ENCODE measurements at places on chromosomes 16 and 17.

GRCh38 chr17:67049025-67049739 lies 4.8 kb downstream of the CACNG1 start:
- no peak for DNase-seq

DNA sequence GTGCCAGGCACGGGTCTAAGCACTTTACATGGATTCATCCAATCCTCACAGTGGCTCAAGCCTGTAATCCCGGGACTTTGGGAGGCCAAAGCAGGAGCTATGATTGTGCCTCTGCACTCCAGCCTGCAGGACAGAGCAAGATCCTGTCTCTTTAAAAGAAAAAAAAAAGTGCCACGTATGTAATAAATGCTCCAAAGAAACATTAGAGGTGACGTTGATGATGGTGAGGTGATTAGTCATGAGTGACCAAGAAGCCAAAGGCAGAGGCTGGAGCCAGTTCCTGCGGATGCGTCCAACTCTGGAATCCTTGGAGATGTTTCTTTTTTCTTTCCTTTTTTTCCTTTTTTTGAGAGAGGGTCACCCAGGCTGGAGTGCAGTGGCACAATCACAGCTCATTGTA lies 59.4 kb upstream of the SIAH1 start:
- DNase-seq = no peak

- DNase-seq = no peak
Measured at GRCh38 chr17:13561606-13562270, 40.0 kb downstream of the HS3ST3A1 start.

- DNase-seq = no peak
Measured at GRCh38 chr16:85573696-85574641, 39.2 kb upstream of the GSE1 start.

DNA sequence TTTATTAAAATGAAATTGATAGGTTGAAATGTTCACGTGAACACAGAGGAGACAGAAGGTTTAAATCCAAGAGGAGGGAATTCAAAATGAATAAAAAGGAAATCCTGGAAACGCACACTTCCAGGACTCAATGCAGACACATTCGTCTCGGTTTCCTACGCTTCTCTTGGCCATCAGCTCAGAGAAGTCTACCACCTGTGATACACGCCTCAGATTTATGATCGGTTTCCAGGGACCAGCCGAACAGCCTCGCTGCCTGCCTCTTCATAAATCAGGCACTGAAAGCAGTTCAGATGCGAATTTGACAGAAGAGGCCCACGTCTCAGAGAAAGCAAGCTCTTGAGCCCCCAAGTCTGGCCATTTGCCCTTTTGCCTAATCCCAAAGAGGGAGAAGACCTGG lies 125.5 kb upstream of the IRX3 start:
- no peak for DNase-seq

- DNase-seq = no peak
Measured at GRCh38 chr17:77372444-77373298, 231.9 kb downstream of the SEC14L1 start.

- peak; percentile 7 for DNase-seq
Measured at GRCh38 chr17:61574542-61575351, 16.3 kb downstream of the NACA2 start.

DNA sequence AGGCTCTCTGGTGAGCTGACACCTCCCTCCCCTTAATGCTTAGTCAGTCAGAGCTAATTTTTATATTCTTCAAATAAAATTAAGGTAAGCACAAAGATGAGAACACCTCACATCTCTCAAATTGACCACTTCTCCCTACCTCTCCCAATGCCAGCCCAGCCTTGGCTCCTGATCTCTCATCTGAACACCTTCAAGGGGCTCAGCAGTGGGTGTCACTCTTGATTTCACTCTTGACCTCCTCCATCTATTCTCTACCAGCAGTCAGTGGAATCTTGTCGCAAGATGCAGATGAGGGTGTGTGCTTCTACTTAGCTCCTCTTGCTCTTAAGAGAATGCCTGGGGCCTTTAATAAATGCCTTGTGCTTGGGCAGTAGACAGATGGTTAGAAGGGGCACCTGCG lies 309.0 kb upstream of the IRX3 start:
- no peak for DNase-seq

GRCh38 chr17:36613155-36613554 lies 11.8 kb downstream of the MRM1 start:
- no peak for DNase-seq

- no peak for DNase-seq
Measured at GRCh38 chr17:83076938-83077337, 2.5 kb upstream of the METRNL start.

DNA sequence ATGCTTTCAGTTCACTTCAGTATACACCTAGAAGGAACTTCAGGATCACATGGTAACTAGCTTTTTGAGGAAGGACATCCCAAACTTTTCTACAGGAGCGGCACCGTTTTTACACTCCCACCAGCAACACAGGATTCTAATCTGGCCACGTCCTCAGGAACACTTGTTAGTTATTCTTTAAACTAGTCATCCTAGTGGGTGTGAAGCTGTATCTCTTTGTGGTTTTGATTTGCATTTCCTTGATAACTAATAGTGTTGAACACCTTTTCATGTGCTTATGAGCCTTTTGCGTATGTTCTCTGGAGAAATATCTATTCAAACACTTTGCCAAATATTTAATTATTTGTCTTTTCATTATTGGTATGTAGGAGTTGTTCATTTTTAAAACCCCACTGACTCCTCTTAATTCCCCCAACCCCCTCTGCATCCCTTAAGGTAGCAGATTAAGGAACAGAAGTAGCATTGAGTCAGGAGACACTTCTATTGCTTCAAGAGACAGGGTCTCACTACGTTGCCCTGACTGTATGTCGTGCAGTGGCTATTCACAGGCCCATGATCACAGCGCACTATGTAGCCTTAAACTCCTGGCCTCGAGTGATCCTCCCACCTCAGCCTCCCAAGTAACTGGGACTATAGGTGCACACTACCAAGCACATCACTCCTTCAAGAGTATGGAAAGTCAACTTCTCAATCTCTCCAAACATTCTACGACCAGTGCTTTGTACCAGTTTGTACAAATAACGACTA lies 25.4 kb downstream of the YWHAE start:
- no peak for DNase-seq

GRCh38 chr16:84658690-84659089 lies 10.4 kb downstream of the KLHL36 start:
- no peak for DNase-seq

DNA sequence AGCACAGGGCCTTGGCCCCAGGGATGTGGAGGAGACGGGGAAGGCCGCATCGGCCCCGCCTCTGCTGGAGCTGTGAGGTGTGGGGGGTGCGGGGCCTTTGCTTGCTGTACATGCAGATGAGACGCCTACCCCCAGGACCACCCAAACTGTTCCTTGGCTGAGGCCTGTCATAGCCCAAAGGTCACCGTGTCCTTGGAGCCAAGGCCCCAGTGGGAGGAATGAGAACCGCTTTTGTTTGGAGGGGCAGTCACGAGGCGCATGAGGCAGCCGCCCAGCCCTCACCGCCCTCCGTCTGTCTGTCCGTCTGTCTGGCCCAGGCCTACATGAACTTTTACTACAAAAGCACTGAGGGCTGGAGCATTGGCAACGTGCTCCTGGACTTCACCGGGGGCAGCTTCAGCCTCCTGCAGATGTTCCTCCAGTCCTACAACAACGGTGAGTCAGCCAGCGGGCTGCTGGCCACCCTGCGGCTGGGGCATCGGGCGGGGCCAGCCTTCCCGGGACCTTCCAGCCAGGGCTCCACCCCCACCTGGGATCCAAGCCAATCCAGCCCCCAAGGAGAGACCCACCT lies 8.8 kb downstream of the TAX1BP3 start:
- DNase-seq = no peak

DNA sequence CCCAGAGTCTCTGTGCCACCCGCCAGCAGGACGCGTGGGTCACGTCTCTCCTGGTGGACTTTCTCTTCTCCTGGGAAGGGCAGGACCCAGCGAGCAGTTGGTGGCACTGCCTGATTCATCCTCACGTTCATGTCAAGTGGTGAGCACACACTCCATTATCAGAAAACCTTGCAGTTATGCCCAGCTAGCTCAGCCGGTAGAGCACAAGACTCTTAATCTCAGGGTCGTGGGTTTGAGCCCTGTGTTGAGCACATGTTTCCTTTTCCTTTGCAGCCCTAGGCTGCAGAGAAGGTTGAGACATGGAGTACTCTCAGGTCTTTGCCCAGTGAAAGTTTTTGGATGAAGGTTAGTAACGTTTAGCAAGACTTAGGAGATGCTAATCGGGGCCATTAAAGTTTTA lies 8.0 kb downstream of the OR1F1 start:
- DNase-seq = no peak

GRCh38 chr17:41338961-41339485 lies 11.6 kb downstream of the KRT33A start:
- DNase-seq = no peak

- DNase-seq = no peak
Measured at GRCh38 chr16:870856-871561, 70.5 kb upstream of the GNG13 start.

GRCh38 chr16:19499006-19499405 lies 22.9 kb downstream of the GDE1 start:
- DNase-seq = no peak

DNA sequence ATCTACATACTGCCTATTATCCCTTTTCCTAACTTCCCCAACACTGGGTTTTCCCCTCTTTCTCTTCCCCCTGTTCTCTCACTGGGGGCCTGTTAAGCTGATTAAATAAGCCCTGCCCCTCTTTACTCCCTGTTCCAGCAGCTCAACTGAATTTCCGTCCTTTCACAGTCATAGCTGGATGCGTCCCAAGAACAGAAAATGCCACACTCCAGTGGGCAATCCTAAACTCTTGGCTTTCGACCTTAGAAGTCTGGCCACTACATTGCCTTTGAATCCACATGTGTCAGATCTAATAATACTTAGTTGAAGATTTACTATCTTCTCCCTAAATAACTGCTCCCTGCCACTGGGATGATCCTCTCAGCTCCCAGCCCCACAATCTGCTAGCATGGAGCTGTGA lies 34.5 kb downstream of the KCNJ16 start:
- no peak for DNase-seq

GRCh38 chr17:56653877-56654276 lies 60.4 kb downstream of the NOG start:
- DNase-seq = no peak

- DNase-seq = no peak
Measured at GRCh38 chr17:41096055-41096454, 1.9 kb downstream of the KRTAP4-8 start.

DNA sequence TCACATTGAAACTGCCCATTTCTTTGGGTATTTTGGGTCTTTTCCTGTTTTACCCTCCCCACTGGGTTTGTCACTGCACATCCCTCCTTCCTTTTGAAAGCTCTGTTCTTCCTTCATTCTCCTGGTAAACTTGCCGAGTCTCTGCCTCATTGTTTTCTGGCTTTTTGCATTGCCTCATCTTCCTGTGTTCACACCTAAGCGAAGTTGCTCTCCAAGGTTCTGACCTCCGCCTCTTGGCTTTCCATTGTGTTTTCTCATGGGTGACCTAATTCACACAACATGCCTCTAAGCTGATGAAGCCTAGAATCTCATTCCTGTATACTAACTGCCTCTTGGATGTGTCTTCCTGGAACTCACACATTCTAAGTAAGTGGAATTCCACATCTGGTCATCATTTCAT lies 1096.1 kb upstream of the EEF2KMT start:
- peak; percentile 70 for DNase-seq

DNA sequence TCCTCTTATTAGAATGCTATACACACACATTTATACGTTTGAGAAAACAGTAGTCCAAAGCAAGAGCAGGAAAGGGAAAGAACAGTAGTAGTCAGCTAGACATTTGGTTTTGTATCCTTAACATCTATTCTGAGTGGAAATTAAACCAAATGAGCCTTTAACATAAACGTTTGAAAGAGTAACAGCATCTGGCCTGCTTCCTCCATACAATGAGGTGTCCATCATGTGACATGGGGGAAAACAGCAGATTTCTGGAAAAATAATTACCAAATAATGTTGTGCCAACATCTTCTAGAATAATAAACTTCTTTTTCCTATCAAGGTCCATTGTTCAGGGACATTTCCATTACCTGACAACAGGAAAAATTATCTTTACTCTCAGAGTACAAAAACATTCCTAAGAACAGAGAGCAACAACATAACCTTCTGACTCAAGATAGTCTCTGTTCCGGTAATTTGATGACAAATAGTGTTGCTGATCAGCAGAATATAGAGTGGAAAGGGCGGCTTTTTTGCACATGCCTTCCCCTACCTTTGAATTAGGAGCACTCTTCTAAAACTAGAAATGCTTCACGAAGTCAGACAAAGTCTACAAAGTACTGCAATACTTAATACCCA lies 20.2 kb downstream of the CYTH1 start:
- no peak for DNase-seq

- DNase-seq = no peak
Measured at GRCh38 chr16:67235816-67236562, 9.1 kb downstream of the TMEM208 start.

DNA sequence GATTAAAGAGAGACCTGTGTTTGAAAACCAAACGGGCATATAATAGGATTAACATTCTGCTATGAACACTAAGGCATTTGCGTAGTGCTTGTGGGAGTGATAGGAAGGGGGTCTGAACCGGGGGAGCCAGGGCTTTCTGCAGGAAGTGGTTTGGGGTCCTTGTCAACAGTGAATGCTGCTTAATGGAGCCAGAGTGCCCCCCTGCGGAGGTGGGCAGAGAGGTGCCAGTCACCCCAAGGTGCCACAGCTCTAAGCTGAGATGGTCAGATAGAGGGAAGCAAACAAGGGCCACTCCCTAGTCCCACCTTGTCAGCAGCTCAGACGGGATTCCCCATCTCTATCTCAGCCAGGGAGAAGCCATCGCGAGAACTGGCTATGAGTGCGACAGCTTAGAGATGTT lies 17.7 kb downstream of the NAA60 start:
- no peak for DNase-seq

GRCh38 chr17:33085256-33085655 lies 93.6 kb downstream of the SPACA3 start:
- DNase-seq = no peak

GRCh38 chr16:64321881-64322280 lies 800.0 kb downstream of the CDH11 start:
- DNase-seq = no peak

DNA sequence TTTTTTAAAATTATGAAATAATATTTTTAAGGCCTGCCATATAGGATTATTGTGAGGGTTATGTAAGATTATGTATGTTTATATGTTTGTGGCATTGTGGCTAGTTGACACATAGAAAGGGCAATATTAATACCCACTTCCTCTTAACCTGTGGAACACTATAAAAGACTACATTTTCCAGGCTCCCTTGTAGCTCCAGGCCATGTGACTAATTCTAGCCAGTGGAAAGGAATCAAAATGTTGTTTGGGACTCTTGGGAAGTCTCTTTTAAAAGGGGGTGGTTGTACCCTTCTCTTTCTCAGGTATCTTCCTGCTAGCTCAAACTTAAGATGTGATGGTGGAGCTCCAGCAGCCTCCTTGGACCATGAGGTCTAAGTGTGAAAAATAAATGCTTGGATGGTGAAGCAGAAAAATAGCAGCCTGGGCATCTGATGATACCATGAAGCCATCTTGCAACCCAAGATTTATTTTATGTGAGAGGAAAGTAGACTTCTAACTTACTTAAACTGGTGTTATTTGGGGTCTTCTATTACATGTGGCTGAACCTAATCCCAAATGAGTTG lies 39.2 kb downstream of the TEKT5 start:
- DNase-seq = no peak

- DNase-seq = no peak
Measured at GRCh38 chr16:72169708-72170107, 2.2 kb downstream of the PMFBP1 start.

- no peak for DNase-seq
Measured at GRCh38 chr16:56246051-56246817, 54.9 kb downstream of the GNAO1 start.

- DNase-seq = no peak
Measured at GRCh38 chr16:12416136-12416787, 387.4 kb downstream of the CPPED1 start.
